ENCODE measurements at places on chromosomes 1 and 21.

GRCh38 chr1:202623075-202623474 lies 87.2 kb downstream of the SYT2 start:
- peak; percentile 45 for DNase-seq

GRCh38 chr1:222084996-222085395 lies 343.1 kb upstream of the DUSP10 start:
- DNase-seq = peak; percentile 82

DNA sequence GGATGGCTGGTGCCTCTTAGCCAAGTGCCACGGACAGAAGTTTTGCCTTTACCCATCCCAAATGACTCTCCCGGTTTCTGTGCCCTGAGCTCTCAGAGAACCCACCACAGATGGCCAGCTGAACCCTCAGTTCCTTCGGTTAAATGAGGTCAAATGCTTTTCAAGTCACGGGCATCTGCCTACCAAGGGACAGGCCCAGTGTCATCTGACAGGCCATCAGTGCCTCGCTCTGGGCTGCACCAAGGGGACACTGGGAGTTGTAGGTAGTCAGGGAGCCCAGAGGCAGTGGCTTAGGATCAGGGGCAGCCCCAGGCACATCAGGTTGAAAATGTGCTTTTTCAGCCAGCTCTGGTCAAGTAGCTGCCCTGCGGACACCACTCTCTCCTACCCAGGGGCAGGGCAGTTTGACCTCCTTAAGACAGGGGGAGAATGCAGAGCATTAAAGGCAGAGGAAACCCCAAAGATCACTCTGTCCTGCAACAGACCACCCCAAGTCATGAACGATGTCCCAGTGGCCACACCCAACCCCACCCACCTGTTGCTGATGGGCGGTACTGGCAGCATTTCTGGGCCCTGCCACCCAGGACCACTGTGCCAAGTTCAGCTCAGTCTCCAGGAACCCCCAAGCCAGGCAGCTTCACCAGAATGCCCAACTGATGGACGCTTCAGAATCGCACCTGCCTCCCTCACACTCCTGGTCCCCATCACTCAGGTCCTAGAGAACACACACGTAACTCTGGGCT lies 60.7 kb downstream of the CASZ1 start:
- no peak for DNase-seq

DNA sequence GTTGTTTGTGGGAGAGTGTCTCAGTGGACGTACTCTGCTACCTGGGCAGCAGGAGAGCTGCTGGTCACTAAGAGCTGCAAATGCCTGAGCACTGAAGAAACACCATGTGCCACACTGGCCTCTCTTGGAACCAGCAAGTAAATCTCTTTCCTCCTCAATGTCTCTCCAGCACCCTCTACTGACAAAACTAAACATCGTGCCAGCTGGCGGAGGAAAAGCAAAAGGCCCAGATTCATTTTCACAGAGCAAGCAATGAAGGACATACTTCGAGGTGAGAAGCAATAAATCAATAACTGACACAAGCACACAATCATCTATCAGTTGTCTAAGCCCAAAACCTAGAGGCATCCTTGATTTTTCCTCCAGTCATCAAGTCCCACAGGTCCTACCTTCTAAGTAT lies 78.1 kb downstream of the RERE start:
- no peak for DNase-seq

GRCh38 chr1:55546553-55546952 lies 331.4 kb upstream of the USP24 start:
- no peak for DNase-seq

DNA sequence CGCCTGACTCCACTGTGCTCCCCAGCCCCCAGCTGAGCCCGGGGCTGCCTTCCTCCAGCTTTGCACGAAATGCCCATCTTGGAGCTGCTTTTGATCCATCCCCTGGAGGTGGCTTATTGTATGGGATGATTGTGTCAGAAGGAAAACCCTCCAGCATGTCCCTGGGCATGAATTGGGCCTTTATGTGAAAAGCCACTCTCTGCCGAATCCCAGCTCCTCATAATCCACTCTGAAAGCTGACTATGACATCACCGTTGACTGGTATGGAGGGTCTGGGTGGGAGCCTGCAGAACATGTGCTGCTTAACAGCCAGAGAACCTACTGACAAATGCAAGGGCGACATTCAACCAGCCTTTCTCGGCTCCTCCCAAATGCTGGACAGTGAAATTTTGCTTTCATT lies 74.6 kb downstream of the NENF start:
- no peak for DNase-seq

GRCh38 chr21:45064091-45064490 lies 10.3 kb upstream of the ADARB1 start:
- no peak for DNase-seq

DNA sequence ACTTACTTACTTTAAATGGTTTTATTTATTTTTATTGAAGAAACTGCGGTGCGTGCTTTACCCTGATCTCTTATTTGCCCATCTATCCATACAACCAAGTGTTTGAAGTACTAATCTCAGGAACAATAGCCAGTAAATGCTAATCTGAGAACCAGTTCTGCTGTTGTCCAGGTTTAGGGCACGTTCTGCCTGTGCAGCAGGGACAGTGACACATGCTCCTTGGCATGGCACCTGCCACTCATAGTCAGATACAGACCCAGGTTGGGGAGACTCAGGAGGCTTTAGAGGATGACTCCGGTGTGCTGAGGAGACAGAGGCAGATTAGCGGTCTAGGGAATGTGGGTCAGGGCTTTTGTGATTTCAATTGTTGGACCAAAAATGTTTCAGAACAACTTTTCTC lies 83.6 kb downstream of the NRIP1 start:
- DNase-seq = no peak

DNA sequence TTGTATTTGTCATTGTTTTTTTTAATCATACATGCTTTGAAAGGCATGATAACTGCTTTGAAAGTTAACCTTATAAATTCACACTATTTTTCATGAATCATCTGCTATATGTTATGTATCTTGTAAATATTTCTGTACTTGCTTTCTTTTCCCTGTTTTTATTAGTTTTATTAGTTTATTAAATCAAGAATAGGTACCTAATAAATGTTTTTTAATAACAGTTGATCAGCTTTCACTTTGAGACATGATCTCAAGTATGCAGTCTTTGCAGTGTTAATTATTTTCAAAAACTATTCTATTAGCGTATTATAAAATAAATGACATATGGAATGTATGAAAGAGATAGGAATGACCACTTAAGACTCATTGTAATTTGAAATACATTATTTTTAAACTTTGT lies 110.8 kb upstream of the TENT5C start:
- no peak for DNase-seq

DNA sequence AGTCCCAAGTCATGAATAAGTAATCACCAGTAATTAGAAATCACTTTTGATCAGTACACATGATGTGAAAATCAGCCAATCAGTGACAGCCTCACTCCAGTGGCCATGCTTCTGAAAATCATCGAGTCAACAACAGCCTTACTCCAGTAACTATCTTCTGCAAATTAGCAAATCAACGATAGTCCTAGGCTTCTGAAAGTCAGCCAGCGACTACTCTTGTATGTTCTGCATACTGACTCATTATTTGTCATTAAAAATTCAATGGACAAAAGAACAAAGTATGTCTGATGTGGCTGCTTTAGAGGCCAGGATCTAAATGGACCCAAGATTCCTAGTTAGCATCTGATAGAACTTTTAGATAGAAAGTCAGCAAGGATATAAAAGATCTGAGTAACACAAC lies 102.5 kb downstream of the GPR52 start:
- DNase-seq = no peak

DNA sequence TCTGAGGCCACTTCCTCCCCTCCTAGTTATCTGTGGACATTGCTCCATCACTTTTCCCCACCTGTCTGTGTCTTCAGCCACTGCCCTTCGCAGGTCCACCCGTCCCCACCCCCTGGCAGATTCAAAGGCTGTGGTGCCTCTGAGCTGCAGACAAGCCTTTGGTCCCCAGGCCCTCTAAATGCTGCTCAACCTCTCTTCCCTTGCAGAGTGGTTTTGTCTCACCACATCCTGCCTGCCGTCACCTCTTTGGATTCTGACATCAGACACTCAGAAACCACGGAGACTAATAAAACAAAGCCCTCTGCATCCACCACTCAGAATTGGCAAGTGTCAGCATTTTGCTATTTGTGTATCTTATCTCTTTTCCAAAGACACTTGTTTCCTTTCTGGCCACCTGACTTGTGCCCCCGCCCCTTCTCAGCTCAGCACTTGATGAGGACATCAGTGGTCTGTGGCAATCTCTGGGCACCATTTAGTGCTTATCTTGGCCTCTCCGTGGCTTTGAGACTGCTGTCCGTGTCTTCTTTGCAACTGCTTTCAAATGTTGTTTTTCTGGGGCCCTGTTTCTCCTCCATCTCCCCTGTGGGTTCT lies 7.7 kb downstream of the CNIH3 start:
- peak; percentile 94 for DNase-seq

DNA sequence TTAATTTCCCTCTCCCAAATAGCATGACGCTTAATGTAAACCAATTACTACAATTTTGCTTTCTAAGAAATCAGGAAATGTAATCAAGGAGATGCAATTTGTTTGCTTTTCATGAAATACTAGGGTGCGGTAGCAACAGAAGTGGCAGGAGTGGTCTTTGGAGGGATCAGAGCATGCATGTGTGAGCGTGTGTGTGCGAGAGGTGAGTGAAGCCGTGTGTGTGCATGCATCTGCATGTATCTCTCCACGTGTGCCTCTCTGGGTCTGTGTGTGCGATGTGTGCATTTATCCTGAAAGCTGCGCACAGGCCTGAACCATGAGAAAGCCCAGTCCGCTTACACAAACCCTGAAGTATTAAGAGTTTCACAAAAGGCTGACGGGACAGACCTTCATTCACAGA lies 249.8 kb upstream of the C1orf174 start:
- no peak for DNase-seq

GRCh38 chr1:59017501-59018231 lies 233.8 kb upstream of the JUN start:
- no peak for DNase-seq

DNA sequence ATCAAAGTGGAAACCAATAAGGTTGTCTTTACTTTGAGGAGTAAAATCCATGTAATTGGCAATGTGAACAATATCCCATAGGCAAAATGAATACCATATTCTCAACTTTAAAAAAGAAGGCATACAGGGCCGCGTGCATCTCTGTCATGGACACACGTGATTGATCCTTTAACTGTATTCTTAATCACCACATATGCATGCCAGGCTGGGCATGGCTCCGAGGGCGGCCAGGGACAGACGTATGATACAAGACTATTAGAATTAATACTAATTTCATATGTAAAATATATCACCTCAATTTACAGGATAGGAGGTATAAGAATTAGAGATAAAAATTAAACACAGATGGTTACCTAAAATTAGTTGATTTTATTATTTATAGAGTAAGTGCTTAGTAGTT lies 11.2 kb downstream of the RGS21 start:
- DNase-seq = no peak

GRCh38 chr1:202616355-202616915 lies 93.8 kb downstream of the SYT2 start:
- no peak for DNase-seq

GRCh38 chr1:231099996-231100767 lies 60.1 kb upstream of the FAM89A start:
- no peak for DNase-seq

DNA sequence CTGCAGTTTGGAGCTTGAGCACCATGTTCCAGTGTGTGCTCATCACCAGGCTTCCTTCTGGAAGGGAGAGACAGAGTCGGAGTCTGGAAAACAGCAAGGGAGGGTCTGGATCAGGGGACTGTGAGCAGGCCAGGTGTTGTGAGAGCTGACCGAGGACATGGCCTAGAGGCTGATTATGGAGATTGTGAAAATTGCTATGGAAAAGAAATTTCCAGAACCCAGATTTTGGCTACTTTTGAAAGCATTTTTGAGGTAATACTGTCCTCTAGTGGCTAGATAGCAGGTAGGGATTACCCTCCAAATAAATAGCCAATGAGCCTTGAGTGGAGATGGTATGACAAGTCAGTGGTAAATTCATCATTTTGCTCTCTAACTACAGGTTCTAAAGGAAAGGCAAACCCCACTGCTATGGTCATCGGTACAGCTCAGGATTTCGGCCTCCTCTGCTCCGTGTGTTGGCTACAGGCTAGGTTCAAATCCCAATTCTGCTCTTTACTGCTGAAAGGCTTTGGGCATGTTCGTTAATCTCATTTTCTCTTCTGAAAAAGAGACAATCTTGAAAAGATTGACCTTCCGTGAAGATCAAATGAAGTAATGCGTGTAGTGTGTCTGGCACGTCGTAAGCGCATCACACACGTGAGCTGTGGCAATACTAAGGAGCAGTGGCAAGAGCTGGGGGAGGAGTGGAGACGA lies 1.0 kb upstream of the HAO2 start:
- DNase-seq = peak; percentile 35

- peak; percentile 32 for DNase-seq
Observed at GRCh38 chr1:201543871-201544642, 5.1 kb downstream of the NAV1 start.

GRCh38 chr1:52059321-52059720 lies 3.2 kb downstream of the BTF3L4 start:
- peak; percentile 73 for DNase-seq

- DNase-seq = no peak
Observed at GRCh38 chr1:219372916-219373615, 199.4 kb downstream of the LYPLAL1 start.

GRCh38 chr1:9630331-9631111 lies 21.0 kb upstream of the PIK3CD start:
- DNase-seq = no peak

DNA sequence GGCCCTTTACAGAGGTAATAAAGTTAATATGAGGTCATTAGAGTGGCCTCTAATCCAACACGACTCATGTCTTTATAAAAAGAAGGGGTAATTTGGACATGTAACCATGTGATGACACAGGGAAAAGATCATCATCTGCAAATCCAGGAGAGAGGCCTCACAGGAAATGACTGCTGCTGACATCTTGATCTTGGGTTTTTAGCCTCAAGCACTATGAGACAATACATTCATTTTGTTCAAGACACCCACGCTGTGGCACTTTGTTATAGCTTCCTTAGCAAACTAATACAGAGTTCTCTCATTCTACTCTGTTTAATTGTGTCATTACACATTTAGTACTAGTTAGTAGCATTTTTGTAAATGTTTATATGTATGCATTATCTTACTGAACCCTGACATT lies 64.0 kb upstream of the RUNX1 start:
- DNase-seq = peak; percentile 47

- no peak for DNase-seq
Observed at GRCh38 chr1:235313931-235314678, 13.9 kb downstream of the ARID4B start.

GRCh38 chr1:181386340-181386739 lies 97.0 kb upstream of the CACNA1E start:
- DNase-seq = no peak
